ENCODE measurements at places on chromosomes 7 and 10. TPM values are rescaled to one million over a fixed set of nuclear protein-coding genes. Genes with fewer than 3 reads are reported as not detected.

The ARPC1A gene
- 86.5 TPM for total RNA-seq

The SMO gene
- total RNA-seq, result 0.33 TPM

The CAMK1D gene
- total RNA-seq, result 8.9 TPM

The SFRP4 gene
- not detected for total RNA-seq

The SH2D4B gene
- total RNA-seq, result 0.13 TPM

The WNT8B gene
- total RNA-seq, result not detected

The NUP205 gene
- total RNA-seq, result 123 TPM

The PRKG1 gene
- total RNA-seq, result not detected

The TUBB8 gene
- not detected for total RNA-seq

The DUS4L gene
- total RNA-seq, result 11.6 TPM

The CCZ1B gene
- total RNA-seq, result 52.2 TPM

The ARHGAP22 gene
- not detected for total RNA-seq

The FAM25G gene
- not detected for total RNA-seq

The HOXA5 gene
- not detected for total RNA-seq

The CTNNA3 gene
- total RNA-seq, result not detected

The TRPV6 gene
- total RNA-seq, result not detected

The TRIM50 gene
- not detected for total RNA-seq
